ENCODE measurements at places on chromosomes 7 and 10. TPM values are rescaled to one million over a fixed set of nuclear protein-coding genes. Genes with fewer than 3 reads are reported as not detected.
A peak's percentile ranks its signal among the peaks of the same experiment; 100 is the strongest.

The TAS2R41 gene
- total RNA-seq = not detected

The HOXA4 gene
- total RNA-seq = 0.65 TPM

The BAG3 gene
- 15.5 TPM for total RNA-seq

The FRAT2 gene
- total RNA-seq = 28.8 TPM

The UCN3 gene
- not detected for total RNA-seq

The LIPJ gene
- not detected for total RNA-seq

- peak; percentile 66 for DNase-seq
Measured at GRCh38 chr10:79093658-79094411, 25.1 kb downstream of the ZMIZ1 start.

DNA sequence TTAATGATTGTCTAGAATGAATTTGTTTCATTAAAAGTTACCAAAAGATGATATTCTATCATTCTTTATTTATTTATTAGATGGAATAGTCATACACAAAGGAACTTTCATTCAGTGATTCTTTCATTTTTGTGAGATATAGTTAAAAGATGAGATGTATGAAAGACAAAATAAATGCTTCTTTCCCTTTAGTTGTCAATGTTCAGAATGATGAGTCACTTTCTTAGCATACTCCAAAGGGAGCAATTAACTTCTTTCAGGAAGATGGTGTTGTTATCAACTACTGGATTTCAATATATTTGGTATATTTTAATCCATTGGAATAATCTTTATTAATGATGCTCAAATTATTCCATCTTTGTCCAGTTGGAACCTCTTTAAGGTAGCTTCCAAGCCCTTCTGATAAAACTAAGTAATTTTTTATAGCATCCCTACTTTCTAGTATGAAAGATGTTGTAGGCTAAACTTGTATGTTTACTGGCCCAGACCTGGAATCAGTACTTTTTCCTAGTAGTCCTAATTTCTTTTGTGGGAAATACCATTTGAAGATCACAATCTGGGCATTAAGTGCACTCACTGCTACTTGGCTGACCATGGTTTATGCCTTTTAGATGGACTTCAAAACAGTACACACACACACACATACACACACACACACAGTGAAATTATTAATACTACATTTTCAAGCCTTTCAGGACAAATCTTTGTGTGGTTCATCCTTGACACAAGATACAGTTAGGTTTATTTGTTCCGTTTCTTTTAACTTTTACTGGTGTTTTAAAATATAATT, 2.5 kb downstream of the GIMAP7 start:
- DNase-seq = peak; percentile 49

- peak; percentile 37 for DNase-seq
Measured at GRCh38 chr10:13453896-13454295, 74.9 kb downstream of the BEND7 start.

DNA sequence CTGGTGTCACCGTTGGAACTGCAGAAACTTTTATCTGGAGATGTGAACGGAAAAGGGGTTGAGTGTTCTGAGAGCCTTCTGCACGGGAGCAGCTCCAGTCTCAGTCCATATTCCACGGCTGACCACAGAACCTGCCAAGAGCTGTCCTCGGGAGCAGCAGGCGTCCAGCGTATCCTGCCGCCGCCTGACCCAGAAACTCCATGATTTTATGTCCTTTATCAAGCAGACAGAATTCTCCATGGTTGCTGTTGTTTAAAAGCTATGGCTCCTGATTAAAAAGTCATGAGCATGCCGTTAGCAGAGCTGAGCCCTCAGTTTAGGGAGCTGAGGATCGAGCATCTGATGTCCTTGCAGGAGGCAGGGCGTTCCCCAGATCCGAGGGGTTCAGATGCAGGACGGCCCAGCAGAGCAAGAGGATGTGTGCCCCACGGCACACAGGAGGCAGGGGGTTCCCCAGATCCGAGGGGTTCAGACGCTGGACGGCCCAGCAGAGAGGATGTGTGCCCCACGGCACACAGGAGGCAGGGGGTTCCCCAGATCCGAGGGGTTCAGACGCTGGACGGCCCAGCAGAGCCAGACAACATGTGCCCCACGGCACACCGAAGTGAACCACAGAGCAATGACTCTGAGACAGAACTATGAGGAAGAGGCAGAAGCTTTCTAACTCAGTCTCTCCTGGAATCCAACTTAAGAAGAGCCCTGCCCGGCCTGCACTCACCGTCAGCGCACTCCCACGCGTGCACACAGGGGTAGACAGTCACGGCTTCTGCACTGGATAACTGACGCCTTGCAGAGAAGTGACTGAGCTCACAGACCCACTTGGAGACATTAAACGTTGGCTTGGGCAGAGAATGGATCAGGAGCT, 96.4 kb downstream of the WDR37 start:
- no peak for DNase-seq

DNA sequence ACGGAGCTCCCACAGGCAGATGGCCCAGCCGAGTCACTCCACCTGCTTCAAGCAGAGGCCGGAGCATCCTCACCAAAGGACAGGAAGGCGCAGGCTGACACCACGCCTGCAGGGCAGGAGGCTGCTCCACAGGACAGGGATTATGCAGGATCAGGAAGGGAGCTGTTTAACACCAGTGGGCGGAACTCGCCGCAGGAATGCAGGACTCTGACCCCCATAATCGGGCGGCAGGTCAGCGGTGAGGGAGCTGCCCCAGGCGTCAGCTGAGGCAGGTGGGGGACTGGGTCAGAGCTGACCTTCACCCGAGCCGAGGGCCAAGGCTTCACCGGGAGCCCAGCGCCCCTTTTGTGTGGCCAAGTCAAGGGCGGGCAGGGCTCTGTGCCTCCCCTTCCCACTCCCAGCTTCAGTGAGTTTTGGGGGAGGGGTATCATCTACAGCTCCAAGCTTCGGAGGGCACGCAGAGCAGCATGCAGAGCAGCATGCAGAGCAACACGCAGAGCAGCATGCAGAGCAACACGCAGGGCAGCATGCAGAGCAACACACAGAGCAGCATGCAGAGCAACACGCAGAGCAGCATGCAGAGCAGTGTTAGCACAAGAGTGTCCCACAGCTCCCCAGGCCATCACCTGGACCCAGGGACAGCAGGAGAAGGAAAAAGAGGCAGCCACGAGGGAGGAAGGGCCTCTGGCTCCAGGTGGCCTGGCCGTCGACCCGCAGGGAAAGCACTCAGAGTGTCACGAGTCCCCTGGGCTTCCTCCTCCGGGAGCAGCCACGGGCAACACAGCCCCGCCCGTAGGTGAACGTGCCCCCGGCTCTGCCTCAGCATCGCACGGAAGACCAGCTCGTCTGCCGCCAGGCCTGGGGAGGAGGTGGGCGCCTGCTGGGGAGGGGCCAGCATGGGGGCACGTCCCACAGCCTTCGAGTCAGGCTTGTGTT, 151.7 kb upstream of the PPP2R2D start:
- no peak for DNase-seq

- no peak for DNase-seq
Measured at GRCh38 chr10:10699427-10699826, 318.2 kb upstream of the CELF2 start.

DNA sequence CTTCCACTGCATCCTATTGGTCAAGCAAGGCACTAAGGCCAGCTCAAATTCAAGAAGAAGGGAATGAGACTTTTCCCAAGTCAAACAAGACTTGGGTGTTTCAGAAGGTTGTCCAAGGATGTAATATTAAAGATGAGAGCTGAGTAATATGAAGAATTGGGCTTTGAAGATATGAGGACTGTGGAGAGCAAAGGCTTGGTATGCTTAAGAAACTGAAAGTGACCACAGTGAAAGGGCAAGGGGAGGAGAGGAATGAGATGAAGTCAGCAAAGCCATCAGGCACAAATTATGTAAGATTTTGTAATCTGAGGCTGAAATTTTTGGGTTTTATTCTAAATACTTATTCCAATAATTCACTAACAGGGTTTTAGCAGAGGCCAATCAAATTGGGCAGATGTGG, 38.6 kb upstream of the NPY start:
- DNase-seq = no peak

All from dermis blood vessel endothelial cell (primary cell).